ENCODE measurements at places on chromosomes 5 and 9.

DNA sequence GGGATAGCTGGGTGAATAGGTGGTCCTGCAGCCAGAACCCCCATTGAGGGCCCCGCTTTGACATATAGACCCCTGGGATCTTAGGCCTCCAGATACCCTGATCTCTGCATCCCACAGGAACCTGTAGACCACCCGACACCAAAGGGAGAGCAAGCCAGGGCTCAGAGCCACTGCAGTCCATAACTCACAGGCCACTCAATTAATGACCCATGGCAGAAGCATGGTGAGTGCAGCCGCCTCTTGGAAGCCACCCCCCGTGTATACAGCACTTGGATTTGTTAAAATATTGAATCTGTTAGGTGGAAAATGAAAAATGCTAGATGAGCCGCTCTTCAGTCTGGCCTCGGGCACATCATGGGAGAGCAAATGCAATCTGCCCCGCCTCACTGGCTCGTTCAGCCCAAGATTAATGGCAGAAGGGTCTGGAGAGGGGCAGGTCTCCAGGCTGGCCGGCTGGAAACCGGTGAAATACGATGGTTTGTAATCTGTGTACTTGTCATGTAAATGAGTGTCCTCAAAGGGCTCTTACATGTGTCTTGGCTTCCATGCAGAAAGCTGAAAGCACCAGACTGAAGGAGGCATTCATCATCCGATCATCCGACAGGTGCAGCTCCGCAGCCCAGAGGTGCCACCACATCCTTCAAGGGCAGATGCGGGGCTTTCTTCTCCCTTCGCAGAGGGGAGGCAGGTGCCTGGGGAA, 111.3 kb downstream of the OLFM1 start:
- DNase-seq, result no peak

DNA sequence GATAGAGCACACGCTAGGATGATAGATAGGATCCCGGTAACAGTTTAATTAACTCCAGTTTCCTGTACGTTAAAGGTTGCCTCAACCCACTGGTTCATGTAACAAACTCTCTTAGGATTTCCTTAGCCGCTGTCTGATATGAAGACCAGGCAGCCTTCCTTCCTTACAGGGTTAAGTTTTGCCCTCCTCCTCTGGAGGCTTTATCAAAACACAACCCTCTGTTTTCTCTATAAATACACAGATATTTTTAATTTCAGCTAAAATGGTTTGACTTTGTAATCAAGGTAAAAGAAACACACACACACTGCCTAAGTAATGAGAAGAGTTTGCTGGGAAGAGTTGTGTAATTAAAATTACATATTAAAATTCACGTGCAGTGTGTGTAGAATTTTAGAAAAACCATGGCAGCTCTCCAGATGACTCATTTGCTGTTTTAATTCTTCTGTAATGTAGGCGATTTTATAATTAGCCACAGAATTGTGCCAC, 369.8 kb downstream of the CSNK1G3 start:
- DNase-seq, result no peak

DNA sequence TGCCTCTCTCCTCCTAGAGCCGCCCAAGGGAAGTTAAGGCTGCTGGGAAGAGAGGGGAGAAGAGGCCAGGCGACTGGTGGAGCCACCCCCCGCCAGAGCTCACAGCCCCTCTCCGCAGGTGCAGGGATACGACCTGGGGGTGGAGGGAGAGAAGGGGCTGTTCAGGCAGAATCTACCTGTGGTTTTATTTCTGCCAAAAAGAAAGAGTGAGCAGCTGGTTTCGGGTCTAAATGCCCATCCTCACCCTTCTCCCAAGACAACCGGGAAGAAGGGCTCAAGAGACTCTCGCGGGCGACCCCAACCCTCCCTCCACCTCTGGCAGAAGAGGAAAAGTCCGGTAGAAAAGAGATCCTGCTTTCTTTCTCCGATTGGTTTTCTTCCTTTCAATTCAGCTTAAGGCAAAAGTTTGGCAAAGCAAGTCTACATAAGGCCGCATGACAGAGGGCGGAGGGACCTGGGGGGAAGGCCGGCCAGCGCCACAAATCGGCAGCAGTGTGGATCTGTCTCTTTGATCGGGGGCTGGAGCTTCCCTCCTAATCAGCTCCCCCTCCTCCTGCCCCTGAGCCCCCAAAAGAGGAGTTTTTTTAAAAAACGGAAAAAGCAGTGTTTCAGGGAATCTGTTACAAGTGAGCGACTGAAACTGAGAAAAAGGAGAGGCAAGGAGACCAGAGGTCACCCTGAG, 16.3 kb downstream of the FAM78A start:
- DNase-seq, result no peak

- no peak for DNase-seq
Observed at GRCh38 chr9:93964685-93965084, 9.5 kb upstream of the BARX1 start.

DNA sequence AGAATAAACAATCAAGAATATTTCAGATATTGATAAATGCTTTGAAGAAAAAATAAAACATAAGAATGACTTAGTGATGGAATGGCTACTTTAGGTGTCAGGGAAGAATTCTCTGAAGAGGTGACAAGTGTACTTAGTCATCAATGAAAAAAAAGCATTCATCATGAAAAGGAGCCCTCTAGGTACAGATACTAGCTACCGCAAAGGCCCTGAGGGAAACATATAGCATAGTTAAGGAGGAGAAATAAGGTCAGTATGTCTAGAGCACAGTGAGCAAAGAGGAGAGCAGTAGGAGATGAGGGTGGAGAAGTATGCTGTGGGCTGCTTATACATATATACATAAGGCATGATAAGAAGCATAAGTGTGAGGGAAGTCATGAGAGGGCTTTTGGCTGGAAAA, 41.8 kb downstream of the CSF2 start:
- DNase-seq, result no peak

- no peak for DNase-seq
Observed at GRCh38 chr9:113538701-113539430, 75.3 kb downstream of the RGS3 start.

Data from activated T-helper 1 cell treated with anti-CD3 and anti-CD28 coated beads, Interleukin-2, amount 50 U/mL, for 16 hours (primary cell).